ENCODE measurements at places on chromosomes 13 and 19. TPM values are rescaled to one million over a fixed set of nuclear protein-coding genes. Genes with fewer than 3 reads are reported as not detected.

Gene FBXO17
- 16.2 TPM for total RNA-seq

Gene SHISA7
- total RNA-seq = not detected

Gene LSM14A
- total RNA-seq = 136 TPM

Gene SIGLEC8
- total RNA-seq = not detected

Gene ZNF491
- total RNA-seq = 0.34 TPM

Gene IRGC
- not detected for total RNA-seq

Gene SERTAD1
- 31.1 TPM for total RNA-seq

Gene SIN3B
- 62.6 TPM for total RNA-seq

Gene MAG
- total RNA-seq = not detected

Gene MCEMP1
- under 0.01 TPM for total RNA-seq

Gene REX1BD
- 27.5 TPM for total RNA-seq

Gene LRG1
- 2.1 TPM for total RNA-seq

Gene SIGLEC5
- total RNA-seq = not detected

Gene ZNF524
- 16.1 TPM for total RNA-seq

Gene ATXN8OS
- not detected for total RNA-seq

Gene SH3GL1
- total RNA-seq = 31.1 TPM

All from nasal cavity respiratory epithelium epithelial cell of viscerocranial mucosa (primary cell).